Activated CD4-positive, alpha-beta T cell treated with anti-CD3 and anti-CD28 coated beads, Interleukin-2, amount 10 ng/mL, durations not matched to agents 7 days and 5 days (primary cell): ENCODE measurements at places on chromosomes 5 and 9. TPM values are rescaled to one million over a fixed set of nuclear protein-coding genes. Genes with fewer than 3 reads are reported as not detected.

OR13C5 gene
- not detected for total RNA-seq

MYMK gene
- not detected for total RNA-seq

LCNL1 gene
- 0.48 TPM for total RNA-seq

PTGES gene
- total RNA-seq = not detected

IGFBPL1 gene
- not detected for total RNA-seq

PRRT1B gene
- total RNA-seq = not detected

PCDHGA4 gene
- total RNA-seq = not detected

IRX4 gene
- not detected for total RNA-seq

CBY3 gene
- total RNA-seq = 0.44 TPM

TGFBR1 gene
- total RNA-seq = 60.7 TPM

CDK5RAP2 gene
- 105 TPM for total RNA-seq

TMEM215 gene
- not detected for total RNA-seq

PTGR1 gene
- total RNA-seq = 0.25 TPM

REEP2 gene
- total RNA-seq = 0.77 TPM

EXOC3 gene
- total RNA-seq = 65.5 TPM

TRPM3 gene
- total RNA-seq = not detected

CA9 gene
- 0.40 TPM for total RNA-seq

SNX2 gene
- 38.8 TPM for total RNA-seq

NOL6 gene
- 37.7 TPM for total RNA-seq

TSSK1B gene
- not detected for total RNA-seq

SMC2 gene
- total RNA-seq = 85.9 TPM

PIP5KL1 gene
- total RNA-seq = 2.5 TPM

FBN2 gene
- total RNA-seq = not detected

PTPA gene
- 96.4 TPM for total RNA-seq

IFNW1 gene
- total RNA-seq = not detected

CDH12 gene
- total RNA-seq = not detected

RPL12 gene
- total RNA-seq = 1,186 TPM

PDE6A gene
- total RNA-seq = not detected

NR5A1 gene
- total RNA-seq = not detected

FGD3 gene
- 148 TPM for total RNA-seq

CDH6 gene
- not detected for total RNA-seq

TSTD2 gene
- total RNA-seq = 14.1 TPM

OCLN gene
- 3.9 TPM for total RNA-seq

FABP6 gene
- not detected for total RNA-seq

LCN10 gene
- total RNA-seq = not detected

SLC31A2 gene
- total RNA-seq = 2.5 TPM

FAM193B gene
- total RNA-seq = 102 TPM

HSD17B3 gene
- 0.25 TPM for total RNA-seq

PAEP gene
- not detected for total RNA-seq

SAPCD2 gene
- total RNA-seq = 40.6 TPM

CNTFR gene
- total RNA-seq = not detected

LRRC70 gene
- 0.47 TPM for total RNA-seq

AGXT2 gene
- total RNA-seq = not detected
